ENCODE measurements at places on chromosomes 13 and 19. TPM values are rescaled to one million over a fixed set of nuclear protein-coding genes. Genes with fewer than 3 reads are reported as not detected.
A peak's percentile ranks its signal among the peaks of the same experiment; 100 is the strongest.

Gene ACP5
- total RNA-seq: 0.43 TPM

Gene KLK15
- not detected for total RNA-seq

- DNase-seq: no peak
Measured at GRCh38 chr13:101655435-101655834, 203.0 kb downstream of the ITGBL1 start.

DNA sequence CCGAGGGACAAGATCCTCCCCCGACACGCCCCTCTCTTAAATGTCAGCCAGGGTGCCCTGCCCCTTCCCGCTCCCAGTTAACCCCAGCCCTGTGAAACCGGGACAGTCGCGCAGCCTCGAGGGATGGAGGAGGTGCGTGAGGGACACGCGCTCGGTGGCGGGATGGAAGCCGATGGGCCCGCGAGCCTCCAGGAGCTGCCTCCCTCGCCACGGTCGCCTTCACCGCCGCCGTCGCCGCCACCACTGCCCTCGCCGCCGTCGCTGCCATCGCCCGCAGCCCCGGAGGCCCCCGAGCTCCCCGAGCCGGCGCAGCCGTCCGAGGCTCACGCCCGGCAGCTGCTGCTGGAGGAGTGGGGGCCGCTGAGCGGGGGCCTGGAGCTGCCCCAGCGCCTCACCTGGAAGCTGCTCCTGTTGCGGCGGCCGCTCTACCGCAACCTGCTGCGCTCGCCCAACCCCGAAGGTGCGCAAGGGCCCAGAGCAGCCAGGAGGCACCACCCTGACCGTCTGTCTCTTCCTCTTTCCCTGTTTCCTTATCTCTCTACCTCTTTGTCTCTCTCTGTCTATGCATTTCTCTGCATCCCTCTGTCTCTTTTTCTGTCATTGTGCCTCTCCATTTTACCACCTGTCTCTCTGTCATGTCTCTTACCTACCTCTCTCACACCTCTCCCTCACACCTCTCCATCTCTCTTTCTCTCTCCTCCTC is at the start of gene NCCRP1:
Gene NCCRP1, plus strand, starts transcription at position 105 of the 703 bp plus-strand sequence. Its CDS starts 19 bp downstream, at position 124.
- DNase-seq: no peak

DNA sequence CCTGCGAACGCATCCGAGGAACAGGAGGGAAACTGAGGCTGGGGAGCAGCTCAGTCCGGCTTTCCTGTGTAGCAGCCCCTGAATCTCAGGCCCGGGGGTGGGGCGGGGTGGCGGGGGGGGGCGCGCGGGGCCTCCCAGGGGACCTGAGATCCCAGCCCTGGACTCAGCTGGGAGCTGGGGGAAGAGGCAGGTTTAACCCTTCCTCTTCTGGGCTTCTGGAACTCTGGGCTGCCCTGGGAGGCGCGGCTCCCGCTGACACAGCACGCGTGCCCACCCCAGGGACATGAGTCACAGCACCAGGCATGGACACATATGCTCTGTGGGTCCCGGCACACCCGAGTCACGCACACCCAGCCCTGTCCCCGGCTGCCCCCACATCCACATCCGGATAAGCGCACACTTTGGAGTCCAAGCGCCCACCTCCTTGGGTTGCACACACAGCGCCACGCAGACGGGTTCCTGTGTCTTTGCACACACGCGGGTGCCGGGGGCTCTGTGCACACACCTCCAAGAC is 3.5 kb upstream of the CIRBP start:
- DNase-seq: peak; percentile 76

DNA sequence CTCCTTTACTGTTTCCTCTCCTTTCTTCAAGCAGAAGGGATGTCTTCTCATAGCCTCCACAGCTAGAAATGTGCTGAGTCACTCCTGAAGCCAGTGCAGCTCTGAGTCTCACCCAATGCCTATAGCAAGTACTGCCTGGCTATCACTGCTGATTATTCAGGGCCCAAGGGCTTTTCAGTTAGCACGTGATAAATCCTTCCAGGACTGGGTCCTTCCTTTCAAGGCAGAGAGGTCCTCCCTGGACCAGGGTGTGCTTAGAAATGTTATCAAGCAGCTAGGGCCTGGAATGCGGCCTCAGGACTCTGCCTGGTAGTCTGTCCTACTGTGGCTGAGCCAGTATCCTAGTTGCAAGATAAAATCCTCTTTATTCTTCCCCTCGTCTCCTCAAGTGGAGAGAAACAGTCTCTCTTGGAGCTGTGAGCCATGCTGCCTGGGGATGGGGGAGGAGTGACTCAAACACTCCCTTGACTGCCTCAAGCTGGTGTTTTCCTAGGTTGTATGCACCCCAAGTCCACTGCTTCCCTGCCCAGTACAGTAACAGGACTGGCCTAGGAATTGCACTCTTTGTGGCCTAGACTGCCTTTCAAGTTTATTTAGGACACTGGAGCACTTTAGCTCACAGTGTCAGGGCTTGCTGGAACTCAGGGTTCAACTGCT is 198.7 kb upstream of the SERP2 start:
- DNase-seq: peak; percentile 75

DNA sequence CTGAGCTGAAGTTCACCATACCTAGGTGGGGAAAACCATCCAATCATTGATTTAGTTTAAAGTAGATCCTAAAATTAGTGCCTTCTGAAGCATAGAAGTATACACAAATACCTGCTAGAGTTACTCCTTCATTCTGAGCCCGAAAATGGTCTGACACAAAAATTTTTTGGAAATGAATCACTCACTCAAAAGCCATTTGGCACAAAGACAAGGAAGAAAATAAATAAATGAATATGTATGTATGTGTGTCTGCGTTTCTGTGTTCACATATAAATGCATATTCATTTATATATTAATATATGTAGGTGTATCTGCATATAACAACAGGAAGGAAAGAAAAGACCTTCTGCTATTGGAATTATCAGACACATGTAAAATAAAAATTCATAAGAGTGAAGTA is 614.4 kb upstream of the PCDH9 start:
- DNase-seq: no peak

All from fibroblast of villous mesenchyme (primary cell).